ENCODE measurements at places on chromosomes 6 and 20.

DNA sequence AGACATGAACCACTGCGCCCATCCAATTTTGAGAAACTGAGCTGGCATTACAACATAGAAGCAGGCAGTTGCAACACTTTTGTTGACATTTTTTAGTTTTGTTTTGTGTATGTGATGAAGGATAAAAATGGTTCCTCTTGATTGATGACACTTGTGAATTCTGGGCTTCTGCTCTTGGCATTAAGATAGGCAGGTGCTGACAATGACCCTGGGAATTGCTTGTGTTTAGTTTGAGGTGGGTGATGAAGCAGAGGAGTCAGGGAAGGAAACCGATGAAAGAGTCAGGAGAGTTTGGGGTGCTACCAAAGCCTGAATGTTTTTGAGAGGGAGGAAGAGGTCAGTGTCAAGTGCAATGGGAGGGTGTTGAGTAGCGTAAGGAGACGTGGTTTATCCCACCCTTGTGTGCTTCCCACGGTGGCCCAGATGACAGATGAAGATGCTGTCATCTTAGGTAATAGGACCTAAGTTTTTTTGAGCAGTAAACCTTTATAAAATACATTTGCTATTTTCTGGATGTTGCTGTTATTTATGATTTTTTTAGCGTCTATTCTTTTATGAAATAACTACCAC lies 19.4 kb downstream of the CDS2 start:
- no peak for DNase-seq

DNA sequence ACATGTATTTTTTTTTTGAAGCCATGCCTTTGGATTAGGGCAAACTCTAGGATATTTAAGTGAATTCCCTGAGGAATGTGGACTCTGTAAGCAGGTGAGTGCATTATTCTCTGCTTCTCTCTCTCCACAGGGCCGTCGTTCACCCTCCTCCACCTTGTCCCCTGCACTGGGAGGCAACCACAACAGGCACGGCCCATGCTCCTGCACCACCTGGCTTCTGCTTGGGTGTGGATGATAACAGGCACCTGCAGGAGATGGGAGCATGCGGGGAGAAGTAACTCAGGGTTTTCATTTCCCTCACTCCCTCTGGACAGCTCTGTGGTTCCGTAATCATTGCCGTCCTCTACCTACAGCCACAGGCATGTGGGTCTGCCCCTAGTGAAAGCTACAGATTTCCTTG lies 43.4 kb downstream of the HLA-C start:
- no peak for DNase-seq

GRCh38 chr6:156844089-156844488 lies 66.9 kb downstream of the ARID1B start:
- no peak for DNase-seq

DNA sequence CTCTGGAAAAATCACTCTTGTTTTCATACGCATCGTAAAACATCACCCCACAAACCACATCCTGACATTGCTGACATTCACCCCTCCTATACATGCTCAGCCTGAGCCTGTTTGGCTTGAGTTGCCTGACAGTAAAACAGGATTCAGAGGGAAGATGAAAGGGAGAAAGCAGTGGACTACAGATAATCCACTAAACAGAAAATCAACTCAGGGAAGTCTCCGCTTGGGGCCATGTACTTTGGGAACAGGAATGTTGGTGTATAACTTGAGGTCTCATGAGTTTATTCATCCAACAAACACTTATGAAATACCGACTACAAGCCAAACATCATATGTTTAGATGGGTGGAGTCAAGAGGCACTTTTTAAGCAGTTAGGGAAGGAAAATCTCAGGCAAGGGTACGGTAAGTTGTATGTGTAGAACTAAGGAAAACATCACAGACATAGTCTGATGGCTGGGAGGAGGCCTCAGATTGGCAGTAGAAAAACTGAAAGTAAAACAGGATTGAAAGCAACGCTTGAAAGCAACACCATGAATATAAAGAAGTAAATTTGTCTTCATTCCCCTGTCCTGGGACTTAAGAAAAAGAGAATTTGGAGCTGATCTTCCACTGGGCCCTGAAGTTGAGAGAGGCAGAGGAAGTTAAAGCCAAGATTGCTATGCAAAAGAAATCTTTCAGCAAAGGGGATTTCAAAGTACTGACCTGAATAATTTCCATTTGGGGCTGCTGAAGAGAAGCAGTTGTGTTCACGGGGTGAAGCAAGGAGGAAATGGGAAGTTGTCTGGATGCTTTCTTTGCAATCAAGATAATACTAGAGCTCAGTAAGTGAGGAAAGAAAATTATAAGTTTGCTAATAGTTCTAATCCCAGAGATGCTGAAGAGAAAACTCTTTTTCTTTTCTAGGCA lies 28.8 kb downstream of the PDE7B start:
- DNase-seq: peak; percentile 25

GRCh38 chr20:24990810-24991252 lies 1.7 kb downstream of the APMAP start:
- no peak for DNase-seq

GRCh38 chr20:43017241-43018030 lies 172.3 kb downstream of the PTPRT start:
- no peak for DNase-seq

- DNase-seq: no peak
These were observed 12.0 kb downstream of the TRAM2 start for GRCh38 chr6:52564856-52565255.

DNA sequence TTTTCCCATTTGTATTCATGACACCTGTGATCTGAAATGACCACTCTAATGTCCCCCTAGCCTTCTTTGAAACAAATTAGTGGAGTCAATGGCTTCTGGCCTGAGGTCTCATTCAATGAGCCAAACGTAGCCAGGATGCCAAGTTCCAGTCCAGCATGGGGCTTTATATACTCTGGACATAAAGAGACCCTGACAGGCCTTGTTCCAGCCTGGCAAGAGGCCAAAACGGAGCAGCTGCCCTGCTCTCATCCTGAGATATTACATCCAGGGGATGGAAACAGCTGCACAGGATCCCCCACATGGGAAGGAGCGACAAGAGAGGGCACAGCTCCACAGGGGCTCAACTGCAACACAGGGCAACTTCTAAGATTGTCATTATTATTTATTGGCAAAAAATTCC lies 437.8 kb downstream of the CDH26 start:
- no peak for DNase-seq

GRCh38 chr6:144582939-144583613 lies 297.9 kb downstream of the UTRN start:
- DNase-seq: peak; percentile 47

GRCh38 chr6:32603222-32603621 lies 13.6 kb upstream of the HLA-DRB1 start:
- DNase-seq: no peak

- DNase-seq: no peak
These were observed 21.3 kb upstream of the DST start for GRCh38 chr6:56664029-56664428.

DNA sequence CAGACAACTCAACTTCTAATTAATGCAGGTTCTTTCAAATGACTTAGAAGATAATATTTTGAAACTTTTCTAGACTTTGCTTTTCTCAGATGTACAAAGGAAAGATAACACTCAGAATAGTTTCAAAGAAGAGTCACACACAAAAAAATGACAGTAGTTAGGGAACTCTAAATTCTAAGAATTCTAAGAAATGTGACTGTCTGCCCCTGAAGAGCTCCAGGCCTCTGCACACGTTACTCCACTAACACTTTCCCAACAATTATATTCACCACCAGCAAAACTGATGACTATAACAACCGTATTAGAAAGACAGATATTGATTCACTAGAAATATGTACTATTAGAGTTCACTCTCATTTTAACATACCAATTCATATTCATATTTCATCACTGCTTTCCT lies 133.3 kb upstream of the SMLR1 start:
- DNase-seq: no peak

- no peak for DNase-seq
These were observed 6.1 kb downstream of the TRIM10 start for GRCh38 chr6:30154709-30155519.

DNA sequence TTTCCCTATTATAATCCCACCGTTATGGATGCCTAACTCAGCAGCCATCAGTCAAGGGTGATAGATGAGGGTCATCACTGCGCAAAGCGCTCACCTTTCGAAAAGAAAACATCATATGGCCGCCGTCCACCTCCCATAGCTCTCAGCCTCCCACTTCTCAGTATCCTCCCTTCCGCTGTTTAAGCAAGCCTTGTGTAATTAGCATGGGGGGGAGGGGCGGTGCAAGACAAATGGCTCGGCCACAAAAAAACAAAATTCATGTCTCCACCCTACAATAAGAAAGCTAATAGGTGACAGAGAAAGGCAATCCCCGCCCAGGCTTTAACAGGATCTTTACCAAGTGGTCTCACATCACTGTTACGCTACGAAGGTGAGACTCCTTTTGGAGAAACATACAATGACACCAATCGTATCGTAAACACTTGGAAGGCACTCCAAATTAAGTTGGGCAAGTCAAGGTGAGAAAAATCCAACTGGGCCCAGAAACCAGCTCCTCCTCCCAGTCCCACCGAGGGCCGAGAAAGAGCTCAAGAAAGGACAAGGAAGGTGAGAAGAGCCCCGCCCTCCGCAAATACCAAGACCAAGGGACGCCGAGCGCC lies 645 bp downstream of the DDX39B start:
- no peak for DNase-seq

DNA sequence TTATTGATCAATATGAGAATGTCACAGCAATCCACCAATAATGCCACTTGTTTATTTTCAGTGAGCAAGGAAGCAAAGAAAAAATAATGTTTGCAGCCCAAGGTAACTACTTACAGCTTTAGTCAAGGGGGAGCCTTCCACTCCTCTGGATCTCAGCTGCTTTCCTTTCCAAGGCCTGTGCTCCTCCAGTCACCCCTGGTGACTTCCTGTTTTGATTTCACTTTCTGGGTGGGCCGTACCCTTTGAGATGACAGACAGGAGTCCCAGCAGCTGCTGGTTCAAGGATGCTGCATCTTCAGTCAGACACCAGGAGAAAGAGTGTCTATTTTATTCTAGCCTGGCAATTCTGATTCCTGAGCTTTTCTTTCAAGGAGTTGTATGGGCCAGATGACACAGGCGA lies 5.6 kb upstream of the VNN2 start:
- peak; percentile 19 for DNase-seq

GRCh38 chr6:159461998-159462397 lies 231.0 kb downstream of the SOD2 start:
- DNase-seq: no peak

- DNase-seq: no peak
These were observed 234.6 kb upstream of the ID4 start for GRCh38 chr6:19602434-19603013.

DNA sequence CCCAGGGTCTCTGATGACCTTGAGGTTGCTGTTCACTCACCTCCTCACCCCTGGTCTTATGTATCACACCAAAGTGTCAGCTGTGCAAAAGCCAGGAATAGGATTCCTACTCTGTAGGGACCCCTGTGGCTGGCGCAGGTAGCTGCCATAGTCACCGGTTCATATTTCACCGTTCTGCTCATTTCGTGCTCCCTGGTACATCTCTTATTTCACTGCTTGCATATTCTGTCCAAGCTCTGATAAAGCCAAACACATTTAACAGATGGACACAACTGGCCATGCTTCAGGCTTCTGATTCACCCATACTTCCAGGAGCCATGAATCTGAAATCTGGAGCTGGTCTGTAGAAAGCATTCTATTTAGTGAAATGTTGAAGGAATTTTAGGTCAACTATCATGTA lies 20.5 kb downstream of the SLC22A3 start:
- no peak for DNase-seq

DNA sequence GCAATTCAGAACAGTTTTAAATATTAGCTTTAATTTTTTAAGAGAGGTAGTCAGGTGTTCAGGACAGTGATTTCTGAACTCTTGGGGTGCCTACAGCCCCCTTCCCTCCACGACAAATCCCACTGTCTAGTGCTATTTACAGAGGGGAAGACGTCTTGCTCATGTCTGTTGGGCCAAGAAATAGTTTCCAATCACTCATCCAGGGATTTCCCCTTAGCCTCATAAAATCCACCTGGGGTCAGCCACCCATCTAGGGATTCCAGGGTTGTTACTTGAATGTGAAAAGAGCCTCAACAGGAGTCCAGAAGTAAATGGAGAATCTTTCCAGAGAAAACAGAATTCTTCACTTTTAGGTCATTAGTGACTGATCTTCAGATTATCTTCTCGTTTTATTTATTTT lies 37.0 kb downstream of the BICRAL start:
- DNase-seq: no peak

- DNase-seq: no peak
These were observed 53.9 kb upstream of the PCSK2 start for GRCh38 chr20:17172836-17173516.

DNA sequence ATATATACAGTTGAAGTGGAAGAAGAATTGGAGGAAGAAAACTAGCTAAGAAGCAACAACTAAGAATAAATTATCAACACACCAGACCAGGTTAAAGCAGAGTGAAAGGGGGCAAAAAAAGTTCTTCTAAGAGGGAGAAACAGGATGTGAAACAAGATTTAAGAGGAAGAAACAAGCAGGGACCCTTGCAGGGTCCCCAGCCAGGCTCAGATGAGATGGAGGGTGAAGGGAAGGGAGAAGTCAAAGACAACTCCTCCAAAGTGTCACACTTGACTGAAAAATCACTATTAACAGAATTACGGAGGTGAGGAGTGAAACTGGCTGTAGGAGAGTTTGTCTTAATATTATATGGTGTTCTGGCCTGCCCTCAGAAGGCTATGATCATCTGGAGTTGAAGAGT lies 65.4 kb downstream of the MTFR2 start:
- DNase-seq: no peak

GRCh38 chr6:51550243-51550642 lies 537.2 kb downstream of the PKHD1 start:
- DNase-seq: no peak

GRCh38 chr20:33811776-33812151 lies 616 bp downstream of the CHMP4B start:
- no peak for DNase-seq

DNA sequence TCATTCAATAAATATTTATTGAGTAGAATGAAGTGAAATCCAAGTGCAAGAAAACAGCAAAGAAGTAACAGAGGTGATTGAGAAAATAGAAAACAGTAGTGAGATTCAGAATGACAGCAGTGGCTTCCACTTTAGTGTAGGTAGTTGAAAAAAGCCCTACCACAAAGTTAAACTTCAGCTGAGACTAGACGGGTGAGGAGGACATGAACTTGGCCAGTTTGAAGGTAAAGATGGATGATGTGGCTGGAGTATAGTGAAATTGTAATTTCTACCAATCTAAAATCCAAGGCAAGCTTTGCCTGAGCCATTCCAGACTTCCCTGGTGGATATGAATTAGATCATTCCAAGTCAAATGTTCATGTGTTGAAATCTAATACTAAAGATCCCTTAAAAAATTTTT lies 32.6 kb upstream of the AHI1 start:
- no peak for DNase-seq

GRCh38 chr20:51886891-51887608 lies 84.7 kb upstream of the SALL4 start:
- no peak for DNase-seq

DNA sequence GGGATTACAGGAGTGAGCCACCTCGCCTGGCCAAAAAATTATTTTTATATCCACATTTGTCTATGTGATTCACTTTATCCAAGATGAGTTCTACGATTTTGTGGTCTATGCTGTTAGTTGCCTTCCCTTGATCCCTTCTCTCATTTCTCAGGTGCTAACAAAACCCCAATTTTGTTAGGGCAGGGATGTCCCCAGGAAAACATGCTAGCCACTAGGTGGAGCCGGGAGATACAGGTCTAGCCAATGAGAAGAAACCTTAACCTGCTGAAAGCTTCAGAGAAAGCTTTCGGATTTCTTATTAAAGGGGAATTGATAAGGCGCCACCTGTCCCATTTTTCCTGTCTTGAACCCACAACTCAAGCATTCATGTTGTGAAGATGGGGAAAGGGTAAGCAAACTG lies 167.4 kb upstream of the OLIG3 start:
- no peak for DNase-seq

GRCh38 chr6:154872542-154873114 lies 122.5 kb upstream of the TIAM2 start:
- DNase-seq: no peak

Data from GM06990 (cell line).